ENCODE measurements at places on chromosomes 7 and 10.

DNA sequence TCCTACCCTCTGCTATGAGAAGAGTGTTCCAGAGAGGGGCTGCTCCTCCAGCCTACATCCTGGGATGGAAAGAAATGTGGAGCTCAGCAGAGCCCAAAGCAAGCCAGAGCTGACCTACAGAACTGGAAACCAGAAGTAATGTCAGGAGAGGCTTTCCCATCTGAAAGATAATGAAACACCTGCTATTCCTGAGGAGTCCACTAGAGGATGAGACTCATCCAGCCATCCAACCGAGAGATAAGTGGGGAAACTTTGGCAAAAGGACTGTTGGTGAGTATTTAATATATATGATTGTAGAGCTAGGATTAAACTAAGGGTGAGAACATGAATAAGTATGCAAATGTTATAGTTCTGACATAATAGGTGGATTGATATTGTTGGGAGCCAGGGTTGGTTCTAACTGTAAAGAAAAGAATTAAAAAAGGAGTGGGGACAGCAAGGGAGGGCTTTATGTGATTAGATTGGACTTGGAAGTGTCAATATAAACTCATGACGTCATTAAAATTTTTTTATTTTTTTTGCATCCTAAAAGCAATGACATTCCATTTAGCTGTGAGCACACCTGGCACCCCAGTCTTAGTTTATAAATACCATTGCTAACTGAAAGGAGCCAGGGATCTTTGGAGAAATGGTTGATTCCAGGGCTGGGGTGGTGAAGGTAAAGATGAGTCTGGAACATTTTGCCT is 312.8 kb upstream of the NFE2L3 start:
- DNase-seq, result no peak

DNA sequence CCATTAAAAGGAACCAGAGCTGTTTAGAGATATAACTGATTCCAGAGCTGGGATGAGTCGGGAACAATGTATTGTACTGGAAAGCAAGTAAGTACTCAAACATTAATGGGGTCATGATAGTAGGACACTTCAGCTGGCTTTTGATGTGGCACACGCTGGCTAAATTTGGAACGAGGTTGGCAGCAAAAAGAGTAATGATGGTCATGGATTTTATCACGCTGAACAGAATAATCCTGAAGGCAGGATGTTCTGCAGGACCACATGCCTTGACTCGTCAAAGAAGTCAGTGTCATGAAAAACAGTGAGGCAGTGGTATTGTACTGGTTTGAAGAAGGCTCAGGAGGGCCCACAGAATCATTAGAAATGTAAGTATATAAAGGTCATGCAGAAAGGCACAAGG is 220.3 kb downstream of the SNX13 start:
- DNase-seq, result no peak

DNA sequence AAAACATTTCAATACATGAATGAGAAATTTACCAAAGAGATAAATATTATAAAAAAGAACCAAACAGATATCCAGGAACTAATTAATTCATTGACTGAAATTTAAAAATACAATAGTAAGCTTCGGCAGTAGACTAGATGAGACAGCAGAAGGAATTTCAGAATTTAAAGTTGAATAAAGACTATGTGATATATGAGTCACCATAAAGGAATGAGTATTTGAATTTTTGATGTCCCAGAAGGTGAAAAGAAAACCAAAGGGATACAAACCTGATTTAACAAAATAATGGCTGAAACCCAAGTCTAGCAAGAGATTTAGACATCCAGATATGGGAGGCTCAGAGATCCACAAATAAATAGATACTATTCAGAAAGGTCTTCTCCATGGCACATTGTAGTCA is 623.9 kb upstream of the FOXK1 start:
- DNase-seq, result no peak

GRCh38 chr10:43754569-43755260 is 106.0 kb upstream of the ZNF32 start:
- DNase-seq, result no peak

DNA sequence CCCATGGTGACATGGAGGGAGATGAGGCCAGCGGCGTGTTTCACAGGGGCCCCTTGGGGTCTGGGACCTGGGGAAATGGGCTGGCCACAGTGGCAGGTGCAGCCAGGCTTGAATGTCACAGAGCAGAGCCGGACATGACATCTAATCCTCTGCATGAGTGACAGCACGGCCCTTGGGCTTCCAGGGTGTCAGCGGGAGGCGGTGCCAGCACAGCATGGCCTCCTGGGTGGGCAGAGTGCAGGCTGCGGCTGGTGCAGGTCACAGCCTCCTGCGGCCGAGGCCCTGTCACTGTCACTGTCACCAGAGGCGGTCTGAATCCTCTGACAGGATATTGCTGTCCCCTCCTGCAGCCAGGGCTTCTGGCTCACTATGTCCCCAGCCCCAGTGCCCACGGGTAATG is 18.2 kb downstream of the BHLHA15 start:
- no peak for DNase-seq

DNA sequence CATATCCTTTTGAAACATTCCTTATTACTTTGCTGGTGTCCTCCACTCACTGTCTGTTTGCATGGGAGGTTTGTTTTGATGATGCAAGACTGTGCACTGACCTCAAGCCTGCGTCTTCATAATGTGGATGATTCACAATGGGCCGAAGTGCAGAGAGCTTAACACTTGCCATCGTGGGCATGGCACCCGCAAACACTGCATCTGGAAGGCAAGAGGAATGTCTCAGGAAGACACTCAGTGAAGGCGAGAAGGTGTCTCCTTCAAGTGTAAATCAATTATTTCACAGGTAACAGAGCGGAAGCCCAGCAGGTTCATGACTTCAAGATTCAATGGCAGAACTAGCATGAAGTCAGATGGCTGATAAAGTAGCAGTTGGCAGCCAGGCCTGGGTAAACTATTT is 98.1 kb downstream of the DPY19L1 start:
- DNase-seq, result peak; percentile 3

DNA sequence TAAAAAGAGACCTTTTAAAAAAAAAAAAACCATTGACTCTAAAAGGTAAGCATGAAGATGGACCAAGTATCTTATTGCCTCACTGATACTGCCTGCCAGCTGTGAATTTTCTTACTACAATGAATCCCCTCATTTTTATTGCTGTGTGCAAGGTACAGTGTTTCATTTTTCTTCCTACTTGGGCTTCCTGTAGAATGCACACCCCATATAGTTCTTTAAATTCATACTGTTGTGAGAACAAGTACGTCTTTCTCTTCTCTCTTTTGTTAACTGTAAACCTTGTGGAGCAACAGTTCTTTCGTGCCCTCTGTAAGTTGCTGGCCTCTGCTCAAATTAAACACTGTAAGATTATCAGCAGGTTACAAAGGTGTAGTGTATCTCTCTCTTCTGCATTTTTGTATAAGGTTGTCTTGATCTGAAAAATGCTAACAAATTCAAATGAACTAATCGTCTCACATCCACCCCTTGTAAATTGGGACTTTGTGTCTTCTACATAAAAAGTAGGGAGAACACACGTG is 105.6 kb downstream of the VTI1A start:
- DNase-seq, result no peak

- DNase-seq, result no peak
Observed at GRCh38 chr7:91068136-91068795, 196.0 kb upstream of the FZD1 start.

All from RKO (cell line).